Fibroblast of skin of abdomen (primary cell): ENCODE measurements at places on chromosomes 5 and 9.
A peak's percentile ranks its signal among the peaks of the same experiment; 100 is the strongest.

DNA sequence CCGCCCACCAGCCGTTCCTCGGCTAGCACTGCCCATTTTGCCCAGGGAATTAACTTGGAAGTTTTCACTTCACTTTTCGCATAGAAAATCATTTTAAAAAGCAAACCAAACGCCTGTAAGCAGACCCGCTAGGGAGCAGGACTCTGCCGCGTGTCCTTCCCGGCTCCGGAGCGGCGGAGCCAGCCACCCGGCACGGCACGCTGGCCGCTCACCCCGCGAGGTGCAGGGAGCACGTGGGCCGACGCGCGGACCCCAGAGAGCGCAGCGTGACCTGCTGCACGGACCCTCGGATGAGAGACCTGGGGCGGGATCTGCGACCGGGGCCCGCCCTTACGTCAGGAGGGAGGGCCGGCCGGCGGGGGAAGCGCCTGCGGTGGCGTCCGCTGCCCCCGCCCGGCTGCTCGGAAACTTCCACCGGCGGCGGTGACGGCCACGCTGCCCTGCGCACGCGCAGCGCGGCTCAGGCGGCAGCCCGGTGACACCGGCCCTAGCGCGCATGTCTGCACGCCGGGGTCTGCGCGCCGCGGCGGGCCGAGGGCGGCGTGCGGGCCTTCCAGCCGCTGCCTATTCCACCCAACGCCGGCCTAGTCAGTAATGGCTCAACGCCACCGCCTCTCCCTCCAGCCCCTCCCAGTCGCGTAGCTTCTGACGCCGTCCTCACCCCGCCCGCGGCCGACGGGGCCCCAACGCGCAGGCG lies 507 bp upstream of the TENT4A start:
- peak; percentile 97 for DNase-seq

DNA sequence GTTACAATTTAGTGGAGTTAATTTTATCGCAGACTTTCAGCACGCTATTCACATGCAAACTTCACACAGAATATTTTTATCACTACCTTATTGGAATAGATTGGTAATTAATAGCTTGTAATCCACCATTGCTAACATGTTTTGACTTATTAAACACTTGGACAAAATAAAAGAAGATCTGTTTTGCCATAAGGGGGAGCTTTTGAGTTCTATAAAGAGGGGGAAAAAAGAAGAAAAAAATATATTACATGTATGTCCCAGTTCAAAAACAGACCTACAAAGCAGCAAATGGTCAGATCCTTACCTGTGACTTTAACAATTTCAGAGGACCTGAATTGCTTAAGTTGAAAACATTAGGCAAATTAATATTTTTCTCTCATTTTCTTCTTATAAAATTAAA lies 1.2 kb upstream of the PAPPA start:
- DNase-seq, result no peak

DNA sequence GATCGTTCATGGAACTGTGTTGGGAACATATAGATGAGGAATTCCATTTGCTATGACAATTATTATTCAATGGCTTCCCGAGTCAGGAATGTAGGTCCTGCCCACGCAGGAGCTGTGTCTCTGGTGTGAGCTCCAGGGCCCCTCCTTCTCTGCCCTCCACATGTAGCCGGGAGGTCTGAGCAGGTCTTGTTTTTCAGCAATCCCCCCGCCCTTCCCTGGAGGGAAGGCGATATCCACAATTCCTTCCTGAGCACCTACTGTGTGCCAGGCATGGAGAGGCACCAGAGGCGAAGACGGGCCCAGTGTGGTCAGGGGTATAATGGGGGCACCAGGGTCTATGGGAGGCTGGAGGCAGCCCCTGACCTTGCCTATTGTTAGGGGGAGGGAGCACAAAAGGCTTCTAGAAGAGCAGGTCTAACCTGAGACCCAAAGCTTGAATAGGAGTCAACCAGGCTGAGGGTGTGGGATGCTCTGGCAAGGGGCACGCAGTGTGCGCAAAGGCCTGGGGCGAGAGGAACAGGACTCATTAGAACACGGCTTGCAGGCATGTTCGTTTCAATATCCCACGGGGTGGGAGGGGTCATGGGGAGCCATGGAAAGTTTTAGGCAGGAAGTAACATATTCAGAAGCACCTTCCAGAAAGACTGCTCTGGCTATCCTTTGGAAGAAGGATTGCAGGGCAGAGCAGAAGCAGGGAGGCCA lies 154.9 kb downstream of the C9orf50 start:
- DNase-seq, result no peak

DNA sequence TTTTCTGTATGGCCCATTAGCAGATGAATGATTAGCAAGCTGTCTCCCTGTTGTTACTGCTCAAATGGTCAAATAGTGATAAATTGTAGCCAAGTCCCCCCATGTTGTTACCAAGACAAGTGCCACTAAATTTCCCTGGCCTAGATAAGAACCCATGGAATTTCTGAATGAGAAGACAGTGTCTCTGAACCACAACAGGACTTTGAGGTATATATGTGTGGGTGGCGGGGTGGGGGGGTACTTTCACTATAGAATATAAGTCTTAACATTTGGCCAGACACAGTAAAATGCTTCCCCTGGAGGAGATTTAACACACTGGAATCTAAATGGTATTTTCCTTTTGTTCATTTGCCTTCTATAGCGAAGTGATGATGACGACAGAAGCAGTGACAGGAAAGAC lies 28.7 kb downstream of the XPA start:
- DNase-seq, result no peak

DNA sequence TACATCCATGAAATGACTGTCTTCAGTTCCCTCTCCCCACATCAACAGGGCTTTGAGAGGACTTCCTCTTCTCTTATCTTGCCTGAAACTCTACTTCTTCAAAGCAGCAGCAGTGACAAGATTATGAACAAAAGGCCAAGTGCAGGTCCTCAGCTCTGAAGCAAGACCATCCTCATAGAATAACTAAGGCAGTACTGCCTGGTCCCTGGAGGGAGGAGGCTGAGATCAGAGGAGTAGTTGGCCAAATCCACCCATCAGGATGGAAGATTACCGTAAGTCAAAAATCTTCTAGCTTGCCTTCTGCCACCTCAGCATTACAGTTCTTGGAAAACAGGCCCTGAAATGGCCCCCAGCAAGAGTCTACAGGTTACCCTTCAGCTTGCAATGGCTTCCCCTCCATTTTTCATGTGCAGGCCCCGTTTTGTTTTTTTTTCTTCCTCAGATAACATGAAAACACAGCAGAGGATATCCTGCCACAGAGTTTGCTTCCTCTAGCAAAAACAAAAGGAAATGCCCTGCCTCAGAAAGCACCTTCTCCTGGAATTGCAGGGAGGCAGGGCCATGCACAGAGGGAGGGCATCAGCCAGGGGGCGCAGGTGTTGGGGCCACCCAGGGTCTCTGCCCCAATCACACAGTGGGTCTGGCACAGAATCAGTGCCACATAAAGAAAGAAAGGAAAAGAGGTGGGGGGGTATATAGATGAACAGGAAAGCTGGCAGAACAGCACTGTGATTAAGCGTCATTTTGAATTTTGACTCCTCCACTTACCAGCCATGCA lies 40.0 kb downstream of the KLHL3 start:
- no peak for DNase-seq

GRCh38 chr5:115389034-115389798 lies 92.8 kb upstream of the CCDC112 start:
- peak; percentile 40 for DNase-seq

DNA sequence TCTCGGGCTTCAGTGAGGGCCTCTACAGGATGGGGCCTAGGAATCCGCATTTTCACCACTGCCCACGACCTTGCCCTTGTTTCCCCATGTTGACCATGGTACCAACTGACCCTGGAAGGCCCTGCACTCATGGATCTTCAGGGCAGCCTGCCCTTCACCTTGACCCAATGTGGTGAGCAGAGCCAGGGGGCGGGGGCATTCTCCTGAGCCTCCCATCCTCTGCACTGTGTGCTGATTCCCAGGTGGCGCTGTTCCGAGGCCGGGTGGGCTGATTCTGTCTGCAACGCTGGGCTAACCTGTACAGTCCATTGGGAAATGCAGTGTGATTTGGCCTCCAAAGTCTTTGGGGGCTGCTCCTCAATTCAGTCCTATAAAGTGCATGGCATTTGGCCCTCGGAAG lies 68.7 kb downstream of the SHB start:
- DNase-seq, result no peak

DNA sequence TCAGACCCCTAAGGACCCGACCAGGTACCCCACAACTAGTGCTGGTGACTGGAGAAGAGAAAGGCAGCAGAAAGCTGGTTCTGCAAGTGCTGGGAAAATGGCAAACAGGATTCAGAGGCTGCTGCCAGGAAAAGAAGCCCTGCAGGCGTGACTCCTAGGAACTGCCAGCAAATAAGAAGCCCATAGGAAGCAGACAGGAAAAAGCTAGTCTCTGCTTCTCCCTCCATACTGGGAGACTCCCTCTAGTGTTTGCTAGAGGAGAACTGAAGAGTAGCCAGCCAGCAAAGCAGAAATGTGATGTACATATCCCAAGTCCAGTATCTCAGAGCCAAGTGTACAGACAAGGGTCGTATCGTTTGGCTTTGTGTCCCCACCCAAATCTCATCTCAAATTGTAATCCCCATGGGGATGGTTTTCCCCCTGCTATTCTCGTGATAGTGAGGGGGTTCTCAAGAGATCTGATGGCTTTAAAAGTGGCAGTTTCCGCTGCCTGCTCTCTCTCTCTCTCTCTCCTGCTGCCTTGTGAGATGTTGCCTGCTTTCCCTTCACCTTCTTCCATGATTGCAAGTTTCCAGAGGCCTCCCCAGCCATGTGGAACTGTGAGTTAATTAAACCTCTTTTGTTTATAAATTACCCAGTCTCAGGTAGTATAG lies 38.1 kb upstream of the TUSC1 start:
- DNase-seq, result peak; percentile 60

- DNase-seq, result peak; percentile 7
These were observed at the start of gene TMOD1 for GRCh38 chr9:97501177-97501971. Gene TMOD1 (plus strand): TSS chr9:97501666. CDS start chr9:97524189, 22,523 bp downstream.

DNA sequence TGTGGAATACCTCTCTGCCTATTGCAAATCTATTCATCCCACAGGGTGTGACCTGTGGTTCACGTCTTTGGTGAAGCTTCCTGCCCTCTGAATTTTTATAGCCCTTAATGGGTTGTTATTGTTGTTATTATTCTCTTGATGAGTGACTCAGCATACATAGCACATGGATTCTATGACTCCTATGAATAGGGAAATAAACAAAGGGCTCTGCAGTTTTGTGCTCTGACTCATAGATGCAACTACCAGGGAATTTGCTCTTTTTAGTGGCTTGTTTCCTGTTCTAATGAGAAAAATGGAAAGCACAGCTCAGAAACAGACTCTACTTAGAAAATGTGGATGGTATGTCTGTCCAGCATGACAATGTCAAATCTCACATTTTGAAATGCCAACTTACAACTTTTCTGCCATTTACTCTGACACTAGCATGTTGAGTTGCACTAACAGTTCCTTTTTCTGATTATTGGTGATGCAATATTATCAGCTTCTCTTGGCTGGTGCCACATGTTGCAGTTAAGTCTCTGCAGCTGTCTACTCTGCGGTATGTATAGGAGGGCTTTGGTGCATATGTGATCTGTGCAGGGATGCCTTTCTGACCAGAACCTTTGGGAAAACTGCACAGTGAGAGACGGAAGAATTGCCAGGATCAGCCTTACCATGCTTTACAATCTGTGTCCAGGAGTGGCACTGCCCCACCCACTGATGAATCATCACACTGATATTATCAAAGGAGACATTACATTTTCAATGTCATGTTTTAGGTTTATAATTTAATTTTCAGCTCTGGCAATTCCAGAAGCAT lies 996.4 kb upstream of the WWC1 start:
- peak; percentile 89 for DNase-seq

DNA sequence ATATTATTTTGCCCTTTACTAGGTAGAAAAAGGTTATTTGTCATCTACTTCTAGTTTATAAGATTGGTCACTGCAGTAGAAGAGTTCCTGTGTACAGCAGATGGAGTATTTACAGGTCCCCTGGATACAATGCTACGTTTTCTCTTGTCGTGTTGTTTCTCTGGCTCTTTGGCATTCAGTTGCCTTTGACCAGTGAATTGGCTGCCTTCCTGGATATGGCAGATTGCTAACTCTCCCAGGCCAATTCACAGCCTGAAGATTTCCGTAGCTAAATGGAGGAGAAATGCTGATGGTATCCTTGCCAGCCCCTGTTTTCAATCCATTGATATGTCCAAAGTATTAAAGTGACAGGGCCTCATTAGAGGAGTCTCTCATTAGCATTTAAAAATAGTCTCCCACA lies 32.5 kb upstream of the GNAQ start:
- no peak for DNase-seq

DNA sequence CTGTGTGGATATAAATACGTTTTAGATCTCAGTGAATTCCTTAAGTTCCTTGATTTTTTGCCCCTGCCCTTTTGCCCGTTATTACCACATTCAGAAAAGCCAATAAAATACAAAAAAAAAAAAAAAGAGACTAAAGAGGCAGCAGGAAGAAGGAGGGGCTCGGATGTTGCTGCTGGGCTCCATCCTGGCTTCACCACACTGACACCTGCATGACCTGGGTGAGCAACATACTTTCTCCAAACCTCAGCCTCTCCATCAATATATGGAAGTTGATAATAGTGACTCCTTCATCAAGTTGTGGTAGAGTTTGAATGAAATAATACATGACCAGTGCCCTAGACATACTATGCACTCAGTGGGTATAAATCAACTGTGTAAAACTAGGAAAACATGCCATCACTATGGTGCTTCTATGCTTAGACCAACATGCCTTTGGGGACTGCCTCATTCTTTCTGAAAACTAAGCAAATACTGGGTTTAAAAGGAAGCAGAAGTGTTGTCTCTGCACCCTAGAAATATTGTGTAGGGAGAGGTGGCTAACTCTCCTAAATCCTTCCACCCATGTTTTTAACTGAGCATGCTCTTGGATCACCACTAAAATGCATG lies 243.0 kb downstream of the PIK3R1 start:
- no peak for DNase-seq

- DNase-seq, result no peak
These were observed 29.6 kb downstream of the SPRY4 start for GRCh38 chr5:142295084-142295758.

GRCh38 chr5:33523208-33523771 lies 82.5 kb downstream of the TARS1 start:
- DNase-seq, result no peak

- no peak for DNase-seq
These were observed 7.5 kb upstream of the CARTPT start for GRCh38 chr5:71711610-71712009.

GRCh38 chr5:5347442-5347841 lies 75.0 kb upstream of the ICE1 start:
- DNase-seq, result no peak

GRCh38 chr9:8860086-8860485 lies 1060.5 kb upstream of the DMAC1 start:
- DNase-seq, result peak; percentile 26

DNA sequence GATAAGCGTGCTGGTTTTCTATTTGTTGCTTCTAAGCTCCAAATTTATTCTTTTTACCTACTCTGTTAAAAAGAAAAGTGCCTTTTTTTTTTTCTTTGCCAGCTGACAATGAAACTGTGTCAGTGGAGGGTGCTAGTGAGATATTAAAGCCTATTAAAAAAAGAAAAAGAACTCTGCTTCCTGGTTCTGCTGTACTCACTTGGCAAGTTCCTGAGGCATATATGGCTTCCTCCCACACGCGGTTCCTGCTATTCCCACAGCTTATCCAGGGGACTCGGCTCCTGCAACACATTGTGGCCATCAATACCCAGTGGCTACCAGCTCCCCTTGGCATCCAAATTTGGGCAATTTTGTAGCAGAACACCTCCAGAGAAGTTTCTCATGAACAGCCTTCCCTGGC lies 1977.7 kb upstream of the CDH9 start:
- DNase-seq, result no peak

- DNase-seq, result no peak
These were observed 49.6 kb downstream of the BARX1 start for GRCh38 chr9:93905473-93906133.

- no peak for DNase-seq
These were observed 196.2 kb downstream of the DIRAS2 start for GRCh38 chr9:90446200-90446948.
